ENCODE measurements at places on chromosomes 7 and 10.
A peak's percentile ranks its signal among the peaks of the same experiment; 100 is the strongest.

- DNase-seq = peak; percentile 42
Observed at GRCh38 chr7:108284349-108285002, 154.3 kb upstream of the LAMB4 start.

DNA sequence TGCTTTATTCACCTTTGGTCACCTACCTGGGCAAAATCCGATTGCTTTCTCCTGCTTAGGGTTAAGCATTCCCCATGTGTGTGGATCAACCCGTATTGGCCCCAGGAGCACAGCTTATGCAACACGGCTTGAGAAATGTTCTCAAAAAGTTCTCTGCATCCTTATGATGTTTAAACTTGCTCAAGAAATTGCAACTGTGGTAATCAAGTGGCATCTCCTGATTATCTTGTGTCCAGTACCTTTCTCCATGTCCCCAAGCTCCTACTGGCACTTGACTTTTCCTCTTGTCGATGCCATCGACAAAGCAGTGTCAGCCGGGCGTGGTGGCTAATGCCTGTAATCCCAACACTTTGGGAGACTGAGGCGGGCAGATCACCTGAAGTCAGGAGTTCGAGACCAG is 4.7 kb upstream of the PKD2L1 start:
- DNase-seq = no peak

DNA sequence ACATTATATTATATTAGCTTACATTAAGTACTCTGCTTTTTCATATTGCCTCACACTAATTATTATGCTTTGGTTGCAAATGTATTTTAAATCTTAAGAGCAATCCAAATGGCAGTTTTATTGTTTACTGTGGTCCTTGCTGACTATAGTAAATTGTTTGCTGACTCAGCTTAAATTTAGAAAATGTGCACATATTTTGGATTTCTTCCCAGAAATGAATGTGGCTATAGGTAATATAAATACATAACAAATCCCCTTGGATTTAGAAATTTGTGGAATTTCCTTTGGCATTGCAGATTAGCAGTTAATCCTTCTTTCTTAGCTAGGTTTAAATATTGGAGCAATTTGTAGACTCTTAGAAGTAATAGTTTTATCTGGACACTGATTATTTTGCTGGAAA is 565.8 kb downstream of the NRG3 start:
- no peak for DNase-seq

DNA sequence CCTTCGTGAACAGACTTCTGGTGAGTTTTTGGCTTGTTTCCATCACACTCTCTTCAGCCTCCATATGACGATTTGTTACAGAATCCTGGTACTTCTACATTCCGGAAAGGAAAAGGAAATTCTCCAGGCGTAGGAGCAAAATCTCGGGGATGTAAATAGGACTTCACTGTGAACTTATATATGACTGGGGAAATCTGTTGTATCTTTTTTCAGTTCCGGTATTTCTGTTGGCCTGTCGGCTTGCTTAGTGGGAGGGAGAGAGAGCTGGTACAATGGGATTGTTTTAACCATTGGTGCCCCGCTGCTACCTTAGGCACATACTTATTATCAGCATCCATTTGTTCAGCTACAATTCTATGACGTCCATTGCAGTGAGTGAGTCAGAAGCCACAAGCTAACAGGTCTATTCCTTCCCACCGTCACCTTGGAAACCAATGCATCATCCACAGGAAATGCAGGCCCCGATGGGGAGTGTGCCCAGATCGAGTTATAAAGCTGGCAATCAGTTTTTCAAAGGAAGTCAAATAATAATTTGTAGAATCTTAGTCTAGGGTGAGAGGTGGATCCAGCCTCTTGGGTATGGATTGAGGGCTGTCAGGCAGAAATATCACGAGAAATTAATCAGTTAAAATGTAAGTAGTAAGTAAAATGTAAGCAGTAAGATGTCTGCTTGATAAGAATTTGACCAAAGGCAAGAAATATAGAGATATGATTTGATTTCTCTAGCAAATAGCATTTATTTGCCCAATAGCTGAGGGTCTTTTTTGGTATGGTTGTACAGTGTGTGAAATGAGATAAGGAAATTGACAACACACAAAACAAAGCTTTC is 92.0 kb upstream of the MKLN1 start:
- DNase-seq = peak; percentile 88

DNA sequence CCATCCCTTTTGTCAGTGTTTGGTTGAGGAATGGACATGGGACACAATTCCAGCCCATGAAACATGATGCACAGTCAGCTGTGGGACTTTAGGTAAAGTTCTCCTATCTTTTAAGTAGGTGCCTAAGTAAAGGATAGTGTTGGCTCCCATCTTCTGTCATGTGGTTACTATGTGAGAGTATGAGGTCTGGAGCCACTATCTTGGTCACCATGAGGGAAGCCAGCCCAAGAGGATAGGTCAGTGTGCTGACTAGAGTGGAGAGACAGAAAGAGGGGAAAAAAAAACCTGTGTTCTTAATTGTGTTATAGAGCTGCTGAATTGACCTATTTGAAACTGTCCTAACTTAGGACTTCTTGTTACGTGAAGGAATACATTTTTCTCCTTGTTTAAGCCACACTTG is 89.7 kb upstream of the NAMPT start:
- no peak for DNase-seq

GRCh38 chr10:73537709-73538108 is 41.9 kb upstream of the PPP3CB start:
- DNase-seq = no peak

GRCh38 chr7:151311294-151311864 is 30.2 kb upstream of the NUB1 start:
- DNase-seq = peak; percentile 50

- DNase-seq = no peak
Observed at GRCh38 chr7:132464740-132465139, 111.5 kb downstream of the PLXNA4 start.

- no peak for DNase-seq
Observed at GRCh38 chr7:144866189-144866588, 30.3 kb upstream of the TPK1 start.

DNA sequence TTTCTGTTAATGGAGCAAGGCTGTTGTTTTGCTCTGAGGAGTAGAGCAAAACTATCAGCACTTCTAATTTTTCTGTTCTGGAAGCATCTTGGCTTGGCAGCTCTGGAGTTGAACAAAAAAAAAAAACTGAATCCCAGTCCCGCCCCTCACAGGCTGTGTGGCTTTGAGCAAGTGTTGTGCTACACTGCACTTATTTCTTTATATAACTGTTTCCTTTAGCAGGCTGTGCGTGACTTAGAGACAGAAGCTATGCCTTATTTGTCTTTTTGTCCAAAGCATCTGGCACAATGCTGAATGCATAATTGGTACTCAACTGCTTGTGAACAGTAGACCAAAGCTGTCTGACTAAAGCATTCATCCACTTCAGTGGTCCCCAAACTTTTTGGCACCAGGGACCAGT is 96.1 kb downstream of the AMPH start:
- no peak for DNase-seq

DNA sequence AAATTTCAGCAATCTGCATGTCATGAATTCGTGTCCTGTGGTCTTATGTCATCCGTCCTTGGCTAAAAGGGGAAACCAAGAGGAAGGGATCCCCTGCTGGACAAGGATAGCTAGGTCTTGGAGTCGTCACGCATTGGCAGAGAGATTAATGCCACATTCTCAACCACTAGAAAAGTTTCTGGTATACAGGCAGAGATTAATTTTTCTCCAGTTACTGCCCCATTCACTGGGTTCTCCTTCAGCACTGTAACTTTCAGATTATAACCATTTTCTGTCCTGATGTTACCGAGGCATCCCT is 1060.6 kb upstream of the AUTS2 start:
- DNase-seq = no peak

GRCh38 chr7:85781606-85782005 is 594.8 kb upstream of the SEMA3D start:
- DNase-seq = no peak

DNA sequence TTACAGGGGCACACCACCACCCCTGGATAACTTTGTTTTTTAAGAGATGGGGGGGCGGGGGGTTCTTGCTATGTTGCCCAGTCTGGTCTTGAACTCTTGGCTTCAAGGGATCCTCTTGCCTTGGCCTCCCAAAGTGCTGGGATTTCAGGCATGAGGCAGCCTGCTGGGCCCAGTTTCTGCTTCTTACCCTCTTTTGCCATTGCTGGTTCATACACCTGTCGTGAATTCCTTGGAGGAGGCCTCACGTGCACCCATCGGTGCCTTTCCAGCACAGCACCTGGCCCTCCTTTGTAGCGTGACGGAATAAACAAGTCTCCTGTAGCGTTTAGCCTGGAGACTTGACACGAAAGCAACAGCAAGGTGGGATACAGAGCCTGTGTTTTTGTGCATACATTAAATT is 75.5 kb downstream of the CARD11 start:
- DNase-seq = no peak

All from activated CD4-positive, alpha-beta T cell treated with anti-CD3 and anti-CD28 coated beads, Interleukin-2, Interleukin-4, amounts not matched to agents 100 ng/mL and 50 ng/mL, durations not matched to agents 16 hours and 8 hours (primary cell).